Vagina (tissue), 2 donors: ENCODE measurements at places on chromosomes 1 and 21.

- no peak for DNase-seq
These were observed 97.7 kb upstream of the JUN start for GRCh38 chr1:58881471-58881994.

- no peak for DNase-seq
These were observed 9.9 kb upstream of the COG2 start for GRCh38 chr1:230632273-230632873.

- no peak for DNase-seq
These were observed 306.5 kb upstream of the NR5A2 start for GRCh38 chr1:199721001-199721400.

- no peak for DNase-seq
These were observed 791 bp upstream of the PIK3R3 start for GRCh38 chr1:46133181-46133658.

DNA sequence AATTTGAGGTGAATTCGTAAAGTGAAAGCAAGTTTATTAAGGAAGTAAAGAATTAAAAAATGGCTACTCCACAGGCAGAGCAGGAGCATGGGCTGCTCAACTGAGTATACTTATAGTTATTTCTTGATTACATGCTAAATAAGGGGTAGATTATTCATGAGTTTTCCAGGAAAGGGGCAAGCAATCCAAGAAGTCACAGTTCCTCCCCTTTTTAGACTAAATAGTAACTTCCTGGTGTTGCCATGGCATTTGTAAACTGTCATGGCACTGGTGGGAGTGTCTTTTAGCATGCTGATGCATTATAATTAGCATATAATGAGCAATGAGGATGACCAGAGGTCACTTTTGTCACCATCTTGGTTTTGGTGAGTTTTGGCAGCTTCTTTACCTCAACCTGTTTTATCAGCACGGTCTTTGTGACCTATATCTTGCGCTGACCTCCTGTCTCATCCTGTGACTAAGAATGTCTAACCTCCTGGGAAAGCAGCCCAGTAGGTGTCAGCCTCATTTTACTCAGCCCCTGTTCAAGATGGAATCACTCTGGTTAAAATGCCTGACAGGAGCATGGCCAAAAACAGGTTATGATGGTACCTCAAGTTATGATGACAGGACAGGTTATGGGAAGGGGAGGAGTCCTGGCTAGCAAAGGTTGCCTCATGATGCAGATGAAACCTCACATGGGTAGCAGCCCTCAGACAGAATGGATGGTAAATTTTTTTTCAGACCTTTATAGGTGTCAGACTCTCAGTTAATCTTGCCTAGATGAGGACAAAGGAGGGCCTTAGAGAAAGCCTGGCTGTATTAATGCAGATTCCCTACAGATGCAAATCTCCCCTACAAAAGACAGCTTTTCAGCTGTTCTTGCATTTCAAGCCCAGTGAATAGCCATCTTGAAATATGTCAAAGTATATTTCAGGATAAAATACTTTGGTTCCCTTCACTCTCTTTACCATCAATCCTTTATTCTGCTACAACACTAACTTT lies 49.7 kb downstream of the SIPA1L2 start:
- no peak for DNase-seq

DNA sequence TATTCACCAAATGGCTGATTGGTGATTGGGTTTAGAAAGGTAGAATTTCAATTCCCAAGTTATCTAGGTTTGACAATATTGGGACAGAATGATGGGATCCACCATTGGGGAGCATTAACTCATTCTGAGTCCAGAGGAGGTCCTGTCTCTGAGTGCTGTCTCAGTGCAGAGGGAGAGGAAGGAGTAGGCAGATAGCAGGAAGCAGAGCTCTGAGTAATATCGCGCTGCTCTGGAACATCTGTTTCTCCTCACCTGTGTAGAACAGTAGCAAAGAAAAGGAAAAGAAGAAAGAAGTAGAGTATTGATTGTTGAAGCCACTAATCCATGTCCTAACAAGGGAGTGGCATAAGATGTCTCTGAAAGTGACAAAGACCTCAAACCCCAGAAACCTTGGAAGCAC lies 1657.8 kb downstream of the MRPL39 start:
- DNase-seq, result no peak

- no peak for DNase-seq
These were observed at the start of gene LY9 for GRCh38 chr1:160795951-160796383. LY9 (plus strand) TSS chr1:160796174; CDS start chr1:160796188, 14 bp downstream.

- DNase-seq, result no peak
These were observed 97.8 kb downstream of the FMN2 start for GRCh38 chr1:240189386-240189989.

DNA sequence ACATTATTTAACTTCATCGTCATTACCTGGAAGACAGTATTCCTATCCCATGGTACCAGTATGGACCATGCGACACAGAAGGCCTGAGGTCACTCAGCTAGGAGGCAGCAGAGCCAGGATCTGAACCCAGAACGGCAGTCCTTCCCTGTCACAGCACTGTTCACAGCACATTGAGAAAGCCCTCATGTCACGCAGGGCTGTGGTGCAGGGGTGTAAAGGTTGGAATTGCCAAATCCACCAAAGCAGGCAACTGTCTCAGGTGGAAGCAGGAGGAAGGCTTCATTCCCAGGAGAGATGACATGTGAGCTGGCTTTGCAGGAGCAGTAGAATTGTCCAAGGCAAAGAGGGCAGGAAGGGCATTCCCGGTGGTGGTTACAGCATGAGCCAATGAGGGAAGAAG lies 9.9 kb upstream of the TTC22 start:
- DNase-seq, result no peak

DNA sequence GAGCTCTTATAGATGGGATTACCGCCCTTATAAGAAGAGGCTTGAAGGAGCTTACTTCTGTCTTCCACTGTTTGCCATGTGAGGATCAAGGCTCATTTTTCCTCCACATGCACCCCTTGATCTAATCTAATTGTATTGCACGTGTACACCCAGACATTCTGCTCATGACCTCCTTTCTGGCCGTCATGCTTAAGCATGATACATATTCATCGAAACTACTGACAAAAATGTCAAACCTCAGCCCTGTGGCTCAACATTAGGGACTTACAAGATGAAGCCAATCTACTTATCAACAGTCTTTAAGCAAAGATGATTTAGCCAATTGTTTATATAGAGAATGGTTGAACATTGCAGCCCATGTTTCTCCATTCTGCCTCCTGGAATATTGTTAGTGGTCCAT lies 127.6 kb downstream of the XCL2 start:
- DNase-seq, result no peak
